Stimulated activated naive CD4-positive, alpha-beta T cell treated with Interleukin-2 at 50 U/mL for 16 hours (primary cell): ENCODE measurements at places on chromosomes 5 and 9.
A peak's percentile ranks its signal among the peaks of the same experiment; 100 is the strongest.

- no peak for DNase-seq
Measured at GRCh38 chr9:99720455-99721050, 101.1 kb upstream of the NR4A3 start.

DNA sequence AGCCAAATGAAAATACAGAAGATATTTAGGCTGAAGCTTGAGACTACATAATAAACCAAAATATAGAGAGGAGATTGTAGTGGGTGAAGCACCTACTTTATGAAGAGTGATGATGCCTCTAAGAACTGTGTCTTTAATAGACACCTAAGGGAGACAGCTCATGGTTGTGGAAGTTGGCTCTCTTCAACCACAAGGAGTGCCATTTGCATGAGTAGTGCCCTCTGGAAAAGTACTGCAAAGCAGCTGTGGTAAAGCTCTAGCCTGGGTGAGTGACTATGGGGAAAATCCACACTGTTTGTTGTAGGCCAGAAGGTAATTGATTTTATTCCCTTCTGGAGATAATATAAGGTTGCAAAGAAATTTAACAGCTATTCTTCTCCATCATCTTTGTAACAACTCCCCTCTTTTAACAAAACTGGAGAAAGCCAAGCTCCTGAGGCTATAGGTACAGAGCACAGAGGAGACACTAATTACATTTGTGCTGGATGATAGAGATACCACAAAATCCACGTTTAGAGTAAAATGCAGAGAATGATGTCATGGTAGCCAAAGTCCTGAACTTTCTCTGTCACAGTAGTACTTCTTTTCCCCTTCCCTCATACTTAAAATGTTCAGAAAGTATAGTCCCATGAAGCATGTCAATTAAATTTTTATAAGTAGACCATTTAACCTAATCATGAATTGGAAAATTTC, 122.8 kb downstream of the STARD4 start:
- DNase-seq: no peak

GRCh38 chr5:43664501-43665040, 61.6 kb downstream of the NNT start:
- DNase-seq: no peak

DNA sequence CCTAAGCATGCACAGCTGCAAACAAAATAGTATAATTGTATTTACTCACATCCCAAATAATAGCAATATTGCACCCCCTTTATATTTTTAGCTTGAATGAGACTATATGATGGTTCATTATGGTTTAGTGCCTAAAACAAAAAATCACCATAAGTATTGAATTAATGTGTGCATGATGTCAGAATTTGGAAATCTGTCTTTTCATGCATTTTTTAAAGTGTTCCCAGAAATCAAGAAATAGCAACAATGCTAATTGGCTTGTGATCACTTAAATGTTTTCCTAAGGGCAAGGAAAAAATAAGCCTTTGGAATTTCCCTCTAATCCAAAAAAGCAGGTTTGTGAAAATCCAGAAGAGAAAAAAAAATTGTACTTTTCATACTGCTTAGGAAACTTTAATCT, 50.9 kb upstream of the ITGA2 start:
- no peak for DNase-seq

- DNase-seq: no peak
Measured at GRCh38 chr5:102554728-102555127, 55.9 kb upstream of the SLCO6A1 start.

GRCh38 chr5:6026766-6027406, 351.5 kb downstream of the MED10 start:
- DNase-seq: no peak

GRCh38 chr9:134136996-134137299, 1.1 kb downstream of the WDR5 start:
- DNase-seq: no peak

DNA sequence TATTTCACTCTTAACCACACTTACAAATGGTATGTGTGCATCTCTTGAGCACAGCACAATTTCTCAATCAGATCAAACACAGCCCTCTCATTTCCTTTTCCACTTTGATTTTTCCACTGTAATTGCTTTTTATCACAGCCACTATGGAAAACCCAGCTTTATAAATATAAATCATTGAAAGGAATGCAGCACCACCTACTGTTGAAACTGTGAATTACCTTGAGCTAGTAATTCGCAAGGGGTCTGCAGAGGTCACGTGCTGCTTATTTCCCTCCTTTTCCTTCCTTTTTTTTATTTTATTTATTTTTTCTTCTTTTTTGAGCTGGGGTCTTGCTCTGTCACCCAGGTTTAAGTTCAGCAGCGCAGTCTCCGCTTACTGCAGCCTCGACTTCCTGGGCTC, 76.9 kb downstream of the CDH6 start:
- DNase-seq: no peak

- peak; percentile 16 for DNase-seq
Measured at GRCh38 chr9:91948597-91949391, 1.2 kb downstream of the ROR2 start.

GRCh38 chr9:123382653-123383511, 26.9 kb downstream of the CRB2 start:
- no peak for DNase-seq

- DNase-seq: no peak
Measured at GRCh38 chr5:32047056-32047455, 127.1 kb downstream of the GOLPH3 start.

DNA sequence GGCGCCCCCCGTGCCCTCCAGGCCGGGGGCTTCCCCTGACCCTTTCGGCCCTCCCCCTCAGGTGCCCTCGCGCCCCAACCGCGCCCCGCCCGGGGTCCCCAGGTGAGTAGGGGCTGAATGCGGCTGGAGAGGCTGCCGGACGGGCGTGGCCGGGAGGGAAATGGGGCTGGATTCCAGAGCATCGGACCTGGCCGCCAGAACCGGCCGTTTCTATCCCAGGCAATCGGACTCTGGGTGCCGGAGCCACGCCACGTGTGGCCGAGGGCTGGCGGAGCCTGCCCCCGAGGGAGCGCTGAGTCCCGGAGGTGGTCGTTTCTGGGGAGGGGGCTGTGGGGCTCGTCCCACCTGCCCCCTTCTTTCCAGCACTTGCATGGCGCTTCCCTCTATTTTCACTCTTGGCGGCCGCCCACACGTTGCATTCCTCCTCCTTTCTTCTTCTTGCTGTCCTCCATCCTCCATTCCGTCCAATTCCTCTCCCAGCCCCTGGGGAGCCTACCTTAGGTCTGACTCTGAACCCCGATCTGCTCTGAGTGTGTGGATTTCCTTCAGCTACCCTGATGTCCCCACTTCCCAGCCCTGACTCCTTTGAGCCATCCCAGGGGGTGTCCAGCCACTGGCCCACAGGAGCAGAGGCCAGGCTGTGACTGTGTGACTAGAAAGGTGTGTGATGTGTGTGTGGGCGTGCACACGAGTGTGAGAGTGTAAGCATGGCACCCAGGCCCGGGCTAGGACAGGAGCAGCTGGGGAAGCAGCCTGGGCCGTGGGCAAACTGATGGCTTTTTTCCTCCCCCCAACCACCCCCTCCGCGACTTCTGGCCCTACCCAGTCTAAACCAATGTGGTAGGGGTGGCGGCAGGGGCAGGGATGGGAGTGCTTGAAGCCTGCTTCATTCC, 24.7 kb downstream of the GOLGA2 start:
- DNase-seq: peak; percentile 9

DNA sequence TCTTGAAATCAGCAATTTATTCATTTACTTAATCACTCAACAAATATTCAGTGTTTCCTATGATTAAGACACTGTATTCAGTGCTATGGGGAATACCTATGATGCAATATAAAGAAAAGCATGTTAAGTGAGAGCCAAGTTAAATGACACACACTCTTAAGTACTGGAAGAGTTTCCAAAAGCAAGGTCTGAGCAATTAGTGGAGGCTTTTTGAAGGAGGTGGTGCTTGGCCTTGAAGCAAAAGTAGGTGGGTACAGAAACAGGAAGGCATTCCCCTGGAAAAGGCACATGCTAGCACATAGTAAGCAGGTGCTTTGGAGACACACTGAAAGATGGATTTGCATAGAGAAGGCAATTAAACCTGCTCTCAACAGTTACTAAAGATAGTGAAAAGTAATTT, 4.0 kb downstream of the TSLP start:
- no peak for DNase-seq

DNA sequence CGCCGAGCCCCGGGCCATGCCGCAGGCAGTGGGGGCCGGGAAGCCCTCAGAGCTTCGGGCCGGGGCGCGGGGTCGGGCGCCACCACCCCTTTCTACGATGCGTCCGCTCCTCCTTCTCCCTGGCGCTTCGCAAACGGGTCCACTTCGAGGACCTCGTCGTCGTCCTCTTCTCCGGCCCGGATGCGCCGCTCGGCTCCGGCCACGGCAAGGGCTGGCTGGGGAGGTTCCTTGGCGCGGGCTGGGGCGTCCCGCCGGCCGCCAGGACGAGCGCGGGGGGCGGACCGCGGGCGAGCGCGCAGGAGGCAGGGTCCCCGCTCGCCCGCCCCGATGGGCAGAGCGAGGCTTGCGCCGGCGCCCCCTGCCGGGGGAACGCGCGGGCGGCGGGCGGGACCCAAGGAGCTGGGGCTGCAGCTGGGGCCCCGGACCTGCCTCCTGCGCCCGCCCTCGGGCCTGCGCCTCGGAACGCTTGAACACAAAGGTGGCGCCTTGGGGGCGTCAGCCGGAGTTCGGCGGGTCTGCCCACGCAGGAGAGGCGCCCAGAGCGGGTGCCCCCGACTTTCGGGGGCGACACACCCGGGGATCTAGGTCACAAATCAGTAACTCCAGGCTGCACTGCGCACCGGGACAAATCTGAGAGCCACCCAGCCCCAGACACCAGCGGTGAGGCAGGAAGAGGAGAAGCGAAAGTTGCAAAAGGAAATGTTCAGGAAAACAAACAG, at the start of gene ROR2:
ROR2 (minus strand) TSS at position 283 of the 719 bp plus-strand sequence.
- peak; percentile 14 for DNase-seq

DNA sequence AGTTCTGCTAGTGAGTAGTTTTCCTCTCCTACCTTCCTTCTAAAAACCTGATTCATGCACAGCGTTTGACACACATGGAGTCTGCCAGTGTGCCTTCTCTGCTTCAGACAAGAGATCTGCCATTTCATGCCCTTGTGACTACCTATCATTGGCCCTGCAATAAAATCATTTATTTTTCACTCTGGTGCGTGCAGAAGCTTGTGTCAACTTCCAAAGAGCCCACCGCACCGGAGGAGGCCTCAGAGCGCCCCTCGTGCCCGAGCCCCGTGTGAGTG, 13.7 kb downstream of the HNRNPH1 start:
- DNase-seq: no peak

- DNase-seq: no peak
Measured at GRCh38 chr5:20678814-20679298, 690.9 kb upstream of the CDH18 start.

DNA sequence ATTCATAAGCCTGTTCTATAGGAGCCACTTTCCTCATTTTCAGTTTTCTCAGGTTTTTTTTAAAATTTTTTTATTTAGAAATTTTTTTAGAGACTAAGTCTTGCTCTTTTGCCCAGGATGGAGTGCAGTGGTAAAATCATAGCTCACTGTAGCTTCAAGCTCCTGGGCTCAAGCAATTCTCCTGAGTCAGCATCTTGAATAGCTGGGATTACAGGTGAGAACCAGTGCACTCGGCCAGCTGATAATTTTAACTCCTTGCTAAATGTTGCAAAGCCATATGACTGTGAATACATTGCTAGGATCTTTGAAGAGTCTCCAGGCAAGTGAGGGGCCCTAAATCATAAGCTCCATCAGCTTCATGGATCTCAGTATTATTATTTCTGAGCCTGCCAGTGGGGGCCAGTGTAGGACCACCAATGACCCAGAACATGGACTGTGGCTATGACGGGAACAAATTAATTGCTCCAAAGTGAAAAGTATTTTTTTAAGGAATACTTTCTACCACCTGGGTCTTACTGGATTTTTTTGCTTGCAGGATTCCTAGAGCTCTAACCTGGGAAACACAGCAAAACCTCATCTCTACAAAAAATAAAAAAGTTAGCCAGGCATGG, 5.7 kb upstream of the GAPVD1 start:
- DNase-seq: no peak

GRCh38 chr5:142717582-142718215, 31.8 kb upstream of the FGF1 start:
- DNase-seq: no peak

GRCh38 chr9:74282526-74283253, 214.4 kb upstream of the RORB start:
- no peak for DNase-seq

GRCh38 chr5:13943676-13944075, 812 bp downstream of the DNAH5 start:
- no peak for DNase-seq

DNA sequence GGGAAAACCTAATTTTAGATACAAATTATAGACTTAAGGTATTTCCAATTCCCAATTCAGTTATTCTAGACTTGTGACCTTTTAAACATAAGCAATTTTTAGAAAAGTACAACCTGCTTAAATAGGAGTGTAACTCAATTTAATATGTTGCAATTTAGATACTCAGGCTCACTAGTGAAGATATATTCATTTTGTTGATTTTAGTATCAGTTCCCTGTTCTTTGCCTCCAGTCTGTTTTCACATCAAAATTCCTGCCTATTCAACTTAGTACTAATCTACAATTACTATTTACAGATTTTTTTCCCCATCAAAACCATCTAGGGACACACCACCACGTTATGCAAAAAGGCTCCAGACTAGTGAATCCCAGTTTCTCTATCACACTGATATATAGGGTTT, 30.4 kb downstream of the PWWP2A start:
- DNase-seq: no peak

- DNase-seq: no peak
Measured at GRCh38 chr9:93132287-93132927, 1.6 kb downstream of the NINJ1 start.

GRCh38 chr5:115028557-115028956, 141.2 kb downstream of the TRIM36 start:
- no peak for DNase-seq

- no peak for DNase-seq
Measured at GRCh38 chr5:37834542-37835379, 5.1 kb downstream of the GDNF start.
